ENCODE measurements at places on chromosomes 2 and 18.

DNA sequence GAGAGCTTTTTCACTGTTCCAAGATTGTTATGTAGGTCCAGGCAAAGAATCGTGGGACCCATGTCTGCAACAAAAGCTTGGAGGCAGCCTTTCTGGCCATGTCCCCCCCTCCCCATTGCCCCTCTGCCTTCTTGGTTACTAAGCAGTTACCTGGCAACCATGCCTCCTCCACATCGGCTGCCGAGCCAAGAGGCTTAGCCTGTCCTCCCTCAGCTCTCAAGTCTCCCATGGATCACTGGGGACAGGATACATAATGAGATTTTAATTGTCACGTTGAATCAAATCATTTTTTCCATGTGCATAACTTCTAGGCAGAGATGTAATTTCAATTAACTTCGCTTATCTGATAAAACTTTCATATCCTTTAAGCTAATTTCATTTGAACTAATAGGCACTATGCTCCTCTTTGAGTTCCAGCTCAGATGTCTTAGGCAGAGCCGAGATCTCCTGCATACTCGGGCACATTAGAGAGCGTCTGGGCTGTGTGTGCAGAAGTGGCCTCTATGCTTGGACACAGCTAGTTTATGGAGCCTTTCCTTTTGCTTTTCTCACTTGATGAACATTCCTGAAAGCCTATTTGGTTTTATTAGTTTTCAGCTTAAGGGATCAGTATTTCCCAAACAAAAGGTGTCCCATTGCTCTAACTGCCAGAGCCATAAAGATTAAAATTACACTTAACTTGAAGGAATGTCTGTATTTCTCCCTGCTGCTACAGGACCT lies 80.7 kb downstream of the LYPD1 start:
- DNase-seq: no peak

GRCh38 chr2:173884025-173884802 lies 81.0 kb downstream of the SP3 start:
- peak; percentile 52 for DNase-seq

GRCh38 chr2:8527031-8527430 lies 154.8 kb upstream of the ID2 start:
- no peak for DNase-seq

GRCh38 chr18:49243391-49243790 lies 217.1 kb downstream of the DYM start:
- no peak for DNase-seq

DNA sequence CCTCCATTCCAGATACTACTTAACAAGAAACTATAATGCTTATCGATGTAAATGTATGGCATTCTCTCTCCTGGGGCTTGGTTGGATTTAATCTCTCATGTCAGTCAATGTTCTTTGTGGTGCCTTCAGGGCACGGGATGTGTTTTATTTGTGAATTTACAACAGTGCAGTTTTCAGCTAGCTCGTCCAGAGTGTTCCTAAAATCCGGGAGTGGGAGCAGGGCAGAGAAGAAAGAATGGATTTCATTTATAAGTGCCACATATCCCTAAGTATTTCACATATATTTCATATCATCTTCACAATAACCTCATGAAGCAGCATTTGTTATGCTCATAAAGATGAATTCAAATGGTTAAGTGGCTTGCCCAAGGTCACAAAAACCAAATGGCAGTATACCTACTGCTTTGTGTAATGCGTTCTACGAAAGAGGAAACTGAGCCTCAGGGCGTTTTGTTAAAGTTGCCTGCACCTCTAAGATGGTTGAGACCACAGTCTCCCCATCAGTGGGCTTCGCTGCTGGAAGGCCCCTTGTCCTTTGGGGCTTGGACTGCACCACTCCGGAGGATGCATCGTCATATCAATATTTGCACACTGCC lies 134.7 kb upstream of the MGAT5 start:
- DNase-seq: no peak

DNA sequence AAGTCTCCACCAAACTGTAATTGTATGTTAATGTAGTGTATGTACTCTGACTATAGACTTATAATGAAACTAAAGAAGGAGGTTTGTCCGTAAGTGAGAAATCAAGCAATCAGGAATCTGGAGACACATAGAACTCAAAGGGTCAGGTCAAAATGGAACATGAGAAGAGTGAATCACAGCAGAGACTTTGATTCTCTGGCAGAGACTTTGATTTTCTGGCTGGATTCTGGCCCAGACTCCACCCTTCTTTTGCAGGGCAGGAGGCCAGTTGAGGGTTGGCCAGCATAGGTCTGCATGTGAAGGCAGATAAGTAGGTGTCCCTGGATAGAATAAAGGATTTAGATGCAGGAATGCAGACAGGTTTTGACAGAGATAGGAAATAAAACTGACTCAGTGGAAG lies 11.0 kb upstream of the NCKAP5 start:
- DNase-seq: no peak

DNA sequence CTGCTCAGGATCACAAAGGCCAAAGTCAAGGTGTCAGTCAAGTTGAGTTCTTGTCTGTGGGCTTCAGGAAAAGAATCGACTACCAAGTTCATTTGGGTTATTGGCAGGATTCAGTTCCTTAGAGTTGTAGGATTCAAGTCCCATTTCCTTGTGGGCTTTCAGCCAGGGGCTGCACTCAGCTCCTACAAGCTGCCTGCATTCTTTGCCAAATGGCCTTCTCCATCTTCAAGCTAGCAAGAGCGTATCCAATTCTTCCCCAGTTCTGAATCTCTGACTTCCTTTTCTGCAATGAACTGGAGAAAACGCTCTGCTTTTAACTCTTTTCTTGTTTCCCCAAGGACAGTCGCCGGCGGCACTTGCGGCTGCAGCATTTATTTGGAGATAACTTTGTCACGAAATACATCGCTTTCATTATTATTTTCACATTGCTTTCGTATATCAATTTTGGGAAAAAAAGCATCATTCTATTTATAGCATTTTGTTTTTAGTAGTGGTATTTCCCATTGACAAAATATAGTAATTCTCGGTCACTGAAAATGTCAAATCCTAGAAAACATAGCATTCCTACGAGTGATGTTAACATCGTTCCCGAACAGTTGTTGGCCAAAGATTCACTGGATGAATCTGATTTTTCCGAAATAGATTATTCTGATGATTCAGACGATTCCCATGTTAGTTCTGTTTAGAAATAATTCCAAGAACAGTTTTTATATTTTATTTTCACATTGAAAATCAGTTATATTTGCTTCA lies 59.6 kb upstream of the SERPINE2 start:
- no peak for DNase-seq

DNA sequence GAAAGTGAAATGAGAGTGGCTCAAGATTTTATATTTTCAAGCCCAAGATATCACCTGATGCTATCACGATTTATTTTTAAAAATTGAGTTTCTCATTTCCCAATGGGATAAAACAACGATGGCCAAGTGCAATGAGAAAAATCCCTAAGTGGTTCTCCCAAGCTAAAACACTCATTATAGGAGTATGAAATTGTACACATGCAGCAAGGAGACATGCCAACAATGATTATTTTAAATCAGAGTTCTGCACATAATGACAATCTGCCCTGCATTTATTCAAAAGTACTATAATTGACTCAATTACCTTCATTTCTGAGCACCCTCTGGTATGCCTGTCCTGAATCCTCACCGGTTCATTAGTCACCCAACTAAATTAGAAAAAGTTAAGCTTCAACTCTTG lies 12.7 kb downstream of the CYTIP start:
- DNase-seq: no peak

DNA sequence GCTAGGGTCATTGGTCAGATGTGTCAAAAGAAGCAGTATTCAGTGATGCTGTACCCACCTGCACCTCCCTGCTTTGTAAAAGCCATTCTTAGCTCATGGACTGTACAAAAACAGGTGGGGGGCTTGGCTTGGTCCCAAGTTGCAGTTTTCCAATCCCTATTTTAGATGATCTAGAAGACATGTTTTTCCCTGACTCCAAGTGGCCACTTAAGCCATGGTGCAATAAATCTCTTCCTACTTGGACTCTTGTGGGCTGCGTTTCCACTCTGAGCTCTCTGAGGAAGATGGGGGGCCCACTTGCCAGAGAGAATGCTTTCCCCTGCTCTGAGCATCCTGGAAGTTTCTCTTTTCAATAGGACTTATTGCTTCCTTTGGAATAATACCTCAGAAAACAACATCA lies 57.0 kb upstream of the SPP2 start:
- no peak for DNase-seq

DNA sequence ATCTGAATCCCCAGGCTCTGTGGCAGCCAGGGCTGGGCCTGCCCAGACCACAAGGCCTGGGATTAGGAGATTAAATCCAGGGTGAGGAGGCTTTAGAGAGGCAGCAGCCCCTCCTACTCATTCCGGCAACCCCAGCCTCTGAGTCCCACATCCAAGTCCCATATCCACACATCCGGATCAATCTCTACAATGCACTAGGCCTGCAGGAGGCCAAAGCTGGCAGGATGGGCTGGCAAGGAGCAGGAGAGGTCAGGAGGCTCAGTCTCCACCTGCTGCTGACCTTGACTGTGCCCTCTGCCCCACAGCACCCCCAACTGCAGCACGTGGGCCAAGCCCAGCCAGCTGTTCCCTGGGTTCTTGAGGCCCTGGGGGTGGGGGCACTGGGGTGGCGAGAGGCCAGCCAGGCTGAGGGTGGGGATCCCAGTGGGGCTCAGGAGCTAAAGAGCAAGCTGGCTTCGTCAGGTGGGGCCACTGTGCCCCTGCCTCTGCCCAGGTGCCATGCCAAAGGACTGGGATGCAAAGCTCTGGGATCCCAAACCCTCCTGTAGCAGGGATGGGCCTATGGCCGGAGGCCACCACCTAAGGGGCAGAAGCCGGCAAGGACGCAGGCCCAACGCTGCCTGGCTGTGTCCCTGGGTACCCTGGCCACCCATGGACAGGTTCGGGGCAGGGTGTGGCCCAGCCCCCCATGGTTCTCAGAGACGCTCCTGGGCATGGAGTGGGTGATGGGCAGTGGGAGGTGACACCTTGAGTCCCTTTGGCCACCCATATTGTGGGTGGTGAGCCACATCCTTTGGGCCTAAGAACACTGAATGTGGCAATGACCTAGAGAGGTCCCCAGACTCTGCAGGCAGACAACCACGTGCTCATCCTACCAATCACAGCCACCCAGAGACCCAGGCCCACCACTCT lies 3.2 kb downstream of the KIF1A start:
- peak; percentile 60 for DNase-seq

DNA sequence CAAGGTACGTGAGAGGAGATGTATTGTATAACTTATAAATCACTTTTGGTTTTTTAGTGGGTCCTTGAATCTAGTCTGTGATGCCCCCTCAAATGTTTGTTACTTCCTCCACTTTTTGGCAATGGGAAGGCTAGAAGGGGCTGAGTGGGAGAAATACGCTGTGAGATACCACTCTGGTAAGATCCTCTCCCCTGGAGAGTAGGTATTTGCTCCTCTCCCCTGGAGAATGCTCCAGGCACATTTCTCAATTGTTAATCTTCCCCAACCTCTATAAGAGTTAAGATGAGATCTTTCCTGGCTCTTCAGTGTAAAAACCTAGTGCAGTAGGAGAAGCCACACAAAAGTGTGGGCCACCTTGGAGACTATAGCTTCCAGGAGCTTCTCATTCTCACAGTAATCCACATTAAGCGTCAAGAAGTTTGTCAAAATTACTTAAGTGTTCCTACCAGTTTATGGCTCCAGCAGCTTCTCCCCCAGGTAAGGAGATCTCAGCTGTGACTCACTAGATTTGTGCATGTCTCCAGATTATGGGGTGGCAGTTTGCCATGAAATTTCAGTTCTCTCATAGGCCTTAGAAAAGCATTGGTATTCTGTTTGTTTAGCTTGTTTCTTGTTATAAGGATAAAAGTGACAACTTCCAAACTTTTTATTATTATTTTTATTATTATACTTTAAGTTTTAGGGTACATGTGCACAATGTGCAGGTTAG lies 182.6 kb downstream of the FSIP2 start:
- DNase-seq: peak; percentile 11

DNA sequence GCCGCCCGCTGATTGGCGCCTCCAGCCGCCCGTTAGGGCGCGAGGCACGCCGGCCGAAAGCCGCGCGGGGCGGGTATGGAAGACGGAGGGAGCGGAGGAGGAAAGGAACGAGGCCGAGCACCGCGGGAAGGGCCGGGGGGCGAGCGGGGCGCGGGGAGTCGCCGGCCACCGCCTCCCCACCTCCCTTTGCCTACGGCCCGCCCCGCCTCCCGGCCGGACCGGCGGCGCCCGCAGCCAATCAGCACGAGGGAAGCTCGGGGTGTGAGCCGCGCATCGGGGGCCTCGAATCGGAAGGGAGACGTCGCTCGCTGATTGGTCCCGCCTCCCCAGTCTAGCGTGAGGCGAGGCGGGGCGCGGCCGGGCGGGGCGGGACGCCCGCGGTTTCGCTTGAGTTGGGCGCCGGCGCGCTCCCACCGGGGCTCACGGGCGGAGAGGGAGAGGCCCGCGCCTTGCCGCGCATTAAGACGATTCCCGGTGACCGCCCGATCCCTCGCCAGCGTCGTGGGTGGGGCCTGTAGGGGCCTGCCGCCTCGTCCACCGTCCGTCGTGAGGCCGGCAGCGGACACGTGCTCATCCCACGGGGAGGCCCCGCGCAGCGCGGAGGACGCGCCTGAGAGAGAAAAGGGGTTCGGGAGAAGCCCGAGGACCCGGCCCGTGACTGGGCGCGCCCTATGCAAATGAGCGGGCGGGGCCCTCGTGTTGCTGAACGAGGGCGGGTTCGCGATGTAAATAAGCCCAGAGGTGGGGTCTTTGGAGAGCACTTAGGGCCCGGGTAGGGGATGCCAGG lies 665 bp upstream of the SMAD2 start:
- peak; percentile 95 for DNase-seq

DNA sequence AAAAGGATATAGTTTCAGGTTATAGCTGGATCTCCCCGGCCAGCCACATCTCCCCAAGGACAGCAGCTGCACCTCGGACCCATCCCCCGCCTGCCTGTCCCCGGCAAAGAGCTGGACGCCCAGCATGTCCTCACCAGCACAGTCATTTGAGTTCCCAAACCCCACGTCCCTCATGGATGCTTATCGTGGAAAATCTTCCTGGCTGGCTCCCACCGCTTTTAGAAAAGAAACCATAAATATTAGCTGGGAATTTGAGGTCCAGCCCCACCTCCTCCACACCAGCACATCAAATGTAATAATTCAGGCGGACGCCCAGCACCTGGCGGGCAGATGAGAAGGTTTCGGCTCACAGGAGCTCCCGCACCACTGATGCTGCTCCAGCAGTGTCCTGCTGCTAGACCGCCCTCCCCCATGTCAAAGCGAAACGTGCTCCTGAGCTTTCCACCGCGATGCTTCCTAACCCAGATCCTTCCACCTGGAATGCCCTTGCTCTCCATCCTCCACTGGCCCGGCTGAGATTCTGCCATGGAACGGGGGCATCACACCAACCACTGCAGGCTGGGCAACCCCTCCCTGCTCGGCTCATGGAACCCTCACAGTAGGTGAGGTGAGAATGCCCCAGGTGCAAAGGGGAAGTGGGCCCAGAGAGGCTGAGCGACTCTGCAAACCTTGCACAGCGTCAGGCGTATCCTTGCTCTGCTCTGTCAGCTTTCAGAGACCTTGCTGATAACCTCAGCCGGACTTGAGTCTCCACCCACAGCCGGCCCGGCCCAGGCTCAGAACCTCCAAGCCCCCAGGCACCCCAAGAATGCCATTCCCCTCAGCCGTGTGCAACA lies 71.5 kb upstream of the GPC1 start:
- no peak for DNase-seq

DNA sequence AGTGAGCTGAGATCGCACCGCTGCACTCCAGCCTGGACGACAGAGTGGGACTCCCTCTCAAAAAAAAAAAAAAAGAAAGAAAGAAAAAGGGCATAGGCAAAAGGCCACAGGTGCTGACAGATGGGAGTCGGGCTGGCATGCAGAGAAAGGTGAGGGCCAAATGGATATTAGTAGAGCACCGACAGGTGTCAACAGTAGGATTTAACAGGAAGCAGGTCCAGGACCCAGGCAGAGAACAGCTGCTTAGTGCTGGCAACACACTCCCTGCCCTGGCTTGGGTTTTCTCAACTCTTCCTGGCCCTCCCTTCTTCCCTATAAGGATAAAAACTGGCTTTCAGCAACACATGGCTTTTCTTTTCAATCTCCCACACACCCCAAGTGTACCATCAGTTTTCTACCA lies 84.9 kb downstream of the MRO start:
- DNase-seq: no peak
